Spinal cord (tissue), 10 donors: ENCODE measurements at places on chromosomes 4 and X. TPM values are rescaled to one million over a fixed set of nuclear protein-coding genes. Genes with fewer than 3 reads are reported as not detected.

The GPR82 gene
- polyA plus RNA-seq: 0.10 TPM

The SPOCK3 gene
- polyA plus RNA-seq: 97.4 TPM

The UGT2B15 gene
- not detected for polyA plus RNA-seq

The ODAM gene
- polyA plus RNA-seq: not detected

The TIGD4 gene
- polyA plus RNA-seq: 1.8 TPM

The IQSEC2 gene
- polyA plus RNA-seq: 47.8 TPM

The LAP3 gene
- polyA plus RNA-seq: 58.6 TPM
